Stimulated activated CD4-positive, alpha-beta T cell treated with anti-CD3 and anti-CD28 coated beads, Interleukin-1b, Interleukin-23, amount 100 ng/mL, for 4 hours (primary cell): ENCODE measurements at places on chromosomes 3 and 15.

- no peak for DNase-seq
These were observed 4.1 kb upstream of the HDAC11 start for GRCh38 chr3:13475871-13476590.

- no peak for DNase-seq
These were observed 17.2 kb upstream of the PRICKLE2 start for GRCh38 chr3:64242435-64242834.

- no peak for DNase-seq
These were observed 2.4 kb upstream of the CYP1A1 start for GRCh38 chr15:74727727-74728126.

- DNase-seq: no peak
These were observed 188.7 kb downstream of the NSUN3 start for GRCh38 chr3:94251566-94251965.

- no peak for DNase-seq
These were observed 140.3 kb downstream of the TBC1D5 start for GRCh38 chr3:17602126-17602525.

GRCh38 chr3:13192471-13193213 lies 119.4 kb upstream of the IQSEC1 start:
- DNase-seq: no peak

- DNase-seq: no peak
These were observed 35.2 kb upstream of the SLC2A2 start for GRCh38 chr3:171061749-171062148.

DNA sequence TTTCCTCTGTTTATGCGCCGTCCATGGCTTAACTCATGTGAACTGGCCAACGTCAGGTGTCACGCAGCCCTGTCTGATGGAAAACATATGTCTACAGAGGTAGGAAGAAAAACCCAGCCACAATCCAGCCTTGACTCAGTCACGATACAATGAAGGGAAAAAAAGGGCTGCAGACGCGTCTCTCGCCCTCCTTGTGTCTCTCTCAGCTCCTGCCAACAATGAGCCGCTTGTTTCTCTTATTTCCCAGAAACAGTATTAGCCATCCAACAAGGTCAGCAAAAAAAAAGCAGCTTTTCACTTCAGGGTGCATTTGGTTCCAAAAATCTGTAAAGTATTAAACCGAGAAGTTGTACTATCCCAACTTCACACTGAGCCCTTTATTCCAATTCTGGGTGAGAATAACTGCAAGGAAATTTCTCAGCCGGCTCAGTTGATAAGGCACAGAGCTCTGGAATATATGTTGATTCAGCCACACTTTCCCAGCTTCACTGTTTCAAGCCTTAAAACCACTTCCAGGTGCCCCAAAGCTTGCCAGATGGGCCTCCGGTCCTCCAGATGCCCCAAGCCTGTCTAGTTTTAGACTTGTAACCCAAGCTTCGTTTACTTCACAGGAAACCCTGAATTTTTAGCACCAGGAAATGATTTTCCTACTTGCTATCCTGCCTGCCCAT lies 79.4 kb downstream of the TM4SF4 start:
- no peak for DNase-seq

- DNase-seq: no peak
These were observed 213.3 kb upstream of the CFAP20DC start for GRCh38 chr3:59263152-59263551.

- DNase-seq: no peak
These were observed 136.7 kb downstream of the SMAD6 start for GRCh38 chr15:66838671-66839239.

GRCh38 chr3:82509951-82510603 lies 748.6 kb upstream of the GBE1 start:
- no peak for DNase-seq

GRCh38 chr15:65421360-65422215 lies 1.2 kb downstream of the IGDCC4 start:
- DNase-seq: no peak

- DNase-seq: no peak
These were observed 251.0 kb downstream of the KCNH8 start for GRCh38 chr3:19399356-19399755.

- no peak for DNase-seq
These were observed 3.4 kb downstream of the UROC1 start for GRCh38 chr3:126514161-126514560.

DNA sequence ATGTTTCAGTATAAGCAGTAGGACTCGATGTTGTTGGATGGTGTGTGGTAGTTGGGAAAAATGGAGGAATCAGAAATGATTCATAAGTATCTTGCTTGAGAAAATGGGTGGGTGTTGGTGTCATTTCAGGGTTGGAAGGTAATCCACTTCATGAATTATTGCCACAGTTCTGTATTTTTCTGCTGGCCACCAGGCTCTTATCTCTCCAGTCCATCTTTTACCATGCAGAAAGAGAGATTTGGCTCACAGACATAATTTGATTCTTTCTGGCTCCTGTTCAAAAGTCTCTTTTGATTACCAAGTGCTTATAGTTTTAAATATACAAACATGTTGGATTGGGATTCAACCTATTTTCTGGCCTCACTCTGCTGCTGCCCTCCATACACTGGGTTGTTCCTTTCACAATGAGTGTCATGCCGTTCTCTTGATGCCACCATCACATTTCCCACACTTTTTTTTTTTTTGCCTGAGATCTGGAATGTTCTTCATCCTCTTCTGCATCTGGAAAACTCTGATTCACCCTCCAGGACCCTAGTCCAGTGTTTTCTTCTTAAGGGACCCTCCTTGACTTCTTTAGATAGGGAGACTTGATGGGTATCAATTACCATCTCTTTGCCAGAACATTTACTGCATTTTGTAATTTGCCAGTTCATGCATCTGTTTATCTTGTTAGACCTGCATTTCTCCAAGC lies 69.4 kb upstream of the GAP43 start:
- DNase-seq: no peak

GRCh38 chr3:31610700-31611275 lies 78.1 kb downstream of the STT3B start:
- no peak for DNase-seq

- DNase-seq: no peak
These were observed 338.5 kb upstream of the THBS1 start for GRCh38 chr15:39242345-39242744.

DNA sequence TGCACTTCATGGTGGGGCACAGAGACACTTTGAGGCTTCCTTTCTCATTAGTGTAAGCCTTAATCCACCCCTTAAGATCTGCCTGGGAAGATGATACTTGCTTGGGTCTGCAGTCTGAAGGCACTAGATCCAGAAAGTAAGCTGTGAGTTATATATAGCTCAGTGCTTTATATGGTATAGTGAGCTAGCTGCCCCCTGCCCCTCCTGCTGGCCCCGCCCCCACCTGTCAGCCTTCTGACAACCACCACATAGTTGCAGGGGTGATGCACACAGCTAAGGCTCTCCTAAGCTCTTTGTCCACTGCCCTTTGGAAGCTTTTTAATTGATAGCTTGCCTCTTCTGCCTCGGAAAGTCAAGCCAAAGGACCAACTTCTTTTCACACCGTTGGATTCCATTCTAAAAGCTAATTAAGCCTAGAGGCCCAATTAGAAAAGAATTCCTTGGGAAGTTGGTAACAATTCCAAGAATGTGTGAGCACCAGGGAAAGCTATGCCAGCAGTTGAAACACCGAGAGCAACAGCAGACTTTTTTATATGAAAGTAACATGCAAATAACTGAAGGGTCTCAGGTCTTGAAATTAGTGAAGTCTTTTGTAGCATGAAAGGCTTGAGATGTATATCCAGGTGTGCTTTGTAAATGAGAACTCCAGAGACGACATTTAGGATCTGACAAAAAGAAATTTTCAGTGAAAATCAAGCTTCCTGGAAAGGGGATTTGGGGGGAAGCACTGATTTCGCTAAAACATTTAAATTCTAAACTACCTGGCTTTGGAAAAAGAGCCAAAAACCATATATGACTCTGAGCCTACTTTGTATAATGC lies 2.3 kb downstream of the TPM1 start:
- DNase-seq: no peak

GRCh38 chr3:113659101-113659541 lies 37.3 kb downstream of the USF3 start:
- DNase-seq: no peak

DNA sequence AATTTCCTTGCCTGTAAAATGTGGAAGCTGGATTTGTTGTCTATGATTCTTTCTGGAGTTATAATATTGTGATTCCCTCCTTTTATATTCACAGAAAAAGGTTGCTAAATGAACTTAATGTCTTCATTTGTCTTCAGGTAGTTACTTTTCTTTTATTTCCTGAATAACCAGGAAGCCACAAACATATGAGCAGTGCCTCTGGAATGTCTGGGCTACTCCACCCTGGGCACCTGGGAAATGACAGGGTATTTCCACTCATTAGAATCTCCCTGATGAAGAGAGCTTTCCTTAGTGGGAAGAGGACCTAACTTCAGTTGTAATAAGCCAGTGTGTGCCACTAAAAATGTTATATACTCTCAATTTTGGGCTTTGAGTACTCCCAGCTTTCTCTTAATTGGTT lies 3.8 kb upstream of the SLMAP start:
- DNase-seq: no peak

GRCh38 chr15:23694592-23694991 lies 7.5 kb upstream of the NDN start:
- no peak for DNase-seq

DNA sequence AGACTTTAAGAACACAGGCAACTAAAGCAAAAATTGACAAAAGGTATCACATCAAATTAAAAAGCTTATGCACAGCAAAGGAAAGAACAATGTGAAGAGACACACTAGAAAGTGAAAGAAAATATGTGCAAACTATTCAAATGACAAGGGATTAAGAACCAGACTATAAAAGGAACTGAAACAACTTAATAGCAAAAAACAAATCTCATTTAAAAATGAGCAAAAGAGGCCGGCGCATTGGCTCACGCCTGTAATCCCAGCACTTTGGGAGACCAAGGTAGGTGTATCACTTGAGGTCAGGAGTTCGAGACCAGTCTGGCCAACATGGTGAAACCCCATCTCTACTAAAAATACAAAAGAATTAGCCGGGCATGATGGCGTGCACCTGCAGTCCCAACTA lies 14.4 kb downstream of the NGLY1 start:
- DNase-seq: no peak

DNA sequence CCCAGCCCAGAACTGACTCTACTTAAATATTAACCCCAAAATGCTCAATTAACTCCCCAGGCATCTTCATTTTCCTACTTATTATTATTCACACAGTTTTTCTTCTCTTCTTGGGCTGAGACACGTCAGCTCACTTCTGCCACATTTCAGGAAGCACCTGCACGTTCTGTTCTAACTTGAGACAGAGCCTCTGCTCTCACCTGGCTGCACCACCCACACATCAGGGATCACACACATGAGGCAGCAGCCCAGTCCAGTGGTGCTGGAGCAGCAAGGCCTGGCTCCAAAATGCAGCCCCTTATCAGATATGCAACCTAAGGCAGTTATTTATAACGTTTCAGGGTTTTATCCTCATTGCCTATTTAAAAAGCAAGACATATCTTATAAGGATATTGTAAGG lies 127.5 kb downstream of the OSBPL10 start:
- DNase-seq: no peak

GRCh38 chr15:28930476-28931291 lies 44.9 kb downstream of the APBA2 start:
- no peak for DNase-seq

- DNase-seq: no peak
These were observed 106.3 kb upstream of the SPATA12 start for GRCh38 chr3:56954125-56954524.

DNA sequence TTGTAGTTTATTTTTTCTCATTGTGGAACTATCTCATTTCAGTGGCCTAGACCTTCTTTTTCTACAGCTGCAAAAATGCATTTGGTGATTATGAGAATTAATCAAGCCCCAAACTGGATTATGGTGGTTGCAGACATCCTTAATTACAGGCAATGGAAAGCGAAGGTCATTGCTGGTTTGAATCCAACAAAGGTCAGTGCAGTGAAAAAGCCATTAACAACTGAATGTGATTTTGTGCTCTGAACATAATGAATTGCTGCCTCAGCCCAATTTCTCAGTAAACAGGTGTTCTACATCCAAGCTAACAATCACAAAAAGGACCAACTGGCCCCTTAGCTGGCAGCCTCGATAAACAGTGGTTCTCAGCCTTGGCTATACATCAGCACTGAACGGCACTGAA lies 260.1 kb upstream of the DPPA4 start:
- DNase-seq: no peak

GRCh38 chr15:41490355-41490754 lies 3.3 kb upstream of the ITPKA start:
- no peak for DNase-seq

- no peak for DNase-seq
These were observed 86.1 kb downstream of the TJP1 start for GRCh38 chr15:29736012-29736743.

DNA sequence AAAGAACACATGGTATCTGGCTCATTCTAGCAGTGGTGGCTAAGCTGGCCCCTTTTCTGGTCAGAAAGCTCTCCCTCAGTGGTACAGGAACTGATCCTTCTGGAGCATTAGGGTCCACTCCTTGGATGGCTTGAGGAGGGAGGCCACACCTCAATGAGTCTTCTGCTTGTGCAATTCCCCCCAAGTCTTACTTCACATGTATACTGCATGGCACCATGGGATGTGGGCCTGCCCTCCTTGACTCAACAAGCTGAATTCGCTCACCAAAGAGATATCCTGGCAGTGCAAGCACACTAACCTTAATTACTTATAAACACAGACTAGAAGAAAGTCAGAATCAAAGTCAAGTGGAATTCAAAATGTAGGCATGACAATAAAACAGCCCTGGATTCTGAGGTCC lies 133.8 kb upstream of the SLC2A2 start:
- no peak for DNase-seq

DNA sequence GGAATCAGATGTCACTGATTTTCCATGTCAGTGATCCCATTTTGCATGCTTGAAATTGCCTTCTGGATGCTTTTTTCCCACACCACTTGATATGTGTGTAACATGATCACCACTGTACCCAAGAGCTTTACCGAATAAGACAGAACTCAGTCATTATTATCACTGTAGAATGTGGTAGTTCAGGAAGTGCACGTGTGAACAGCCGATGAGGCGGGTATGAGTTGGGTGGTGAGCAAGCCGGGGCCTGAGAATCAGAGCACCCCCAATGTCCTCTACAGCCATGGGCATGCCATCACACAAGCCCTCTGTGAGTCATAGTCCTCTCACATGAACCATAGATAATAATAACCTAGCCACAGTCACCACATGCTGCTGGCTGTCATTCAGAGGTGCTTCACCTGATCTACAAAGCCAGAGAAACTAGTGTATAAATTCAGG lies 470.8 kb downstream of the SOX2 start:
- no peak for DNase-seq

- DNase-seq: no peak
These were observed 646.2 kb downstream of the NTRK3 start for GRCh38 chr15:87610366-87610765.

- DNase-seq: no peak
These were observed 13.2 kb downstream of the GREM1 start for GRCh38 chr15:32730677-32731654.

- DNase-seq: no peak
These were observed 40.9 kb downstream of the PML start for GRCh38 chr15:74035121-74036017.
